Activated CD8-positive, alpha-beta memory T cell treated with anti-CD3 and anti-CD28 coated beads for 1 hour (primary cell): ENCODE measurements at places on chromosomes 5 and 9.

DNA sequence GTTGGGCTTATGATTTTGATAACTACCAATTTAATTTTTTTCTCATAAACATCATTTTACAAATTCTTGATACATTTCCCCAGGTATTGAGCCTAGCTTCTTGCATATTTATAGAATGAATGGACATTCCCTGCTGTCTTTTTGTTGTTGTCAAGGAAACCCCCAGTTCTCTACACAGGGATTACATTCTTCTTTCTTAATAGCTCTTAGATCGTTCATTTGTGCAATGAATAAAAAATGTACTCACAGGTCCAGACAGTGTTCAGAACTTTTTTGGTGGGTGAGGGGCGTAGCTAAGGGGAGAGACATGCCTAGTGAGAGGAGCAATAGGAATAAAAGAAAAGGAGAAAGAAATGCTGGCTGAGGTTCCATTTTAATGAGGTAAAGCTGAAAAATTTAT lies 58.6 kb downstream of the VCAN start:
- no peak for DNase-seq

DNA sequence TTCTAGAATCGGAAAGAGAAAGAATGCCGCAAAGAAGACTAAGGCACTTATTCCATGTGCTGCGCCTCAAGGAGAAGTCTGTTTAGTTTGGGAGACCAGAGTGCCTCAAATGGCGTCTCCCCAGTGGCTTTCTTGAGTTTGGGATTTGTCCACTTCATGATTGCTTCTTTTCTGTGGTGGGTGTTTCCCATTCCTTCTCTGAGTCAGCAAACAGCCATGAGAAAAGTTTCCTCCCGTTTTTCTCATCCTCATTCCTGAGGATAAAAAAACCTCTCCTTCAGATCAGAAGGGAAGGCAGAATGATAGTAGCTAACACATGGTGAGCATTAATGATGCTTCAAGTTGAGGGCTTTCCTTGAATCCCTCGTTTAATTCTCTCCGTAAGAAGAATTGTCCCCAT lies 275.9 kb upstream of the WWC1 start:
- DNase-seq: no peak

- DNase-seq: no peak
Measured at GRCh38 chr5:179257176-179257682, 88.0 kb downstream of the ADAMTS2 start.

DNA sequence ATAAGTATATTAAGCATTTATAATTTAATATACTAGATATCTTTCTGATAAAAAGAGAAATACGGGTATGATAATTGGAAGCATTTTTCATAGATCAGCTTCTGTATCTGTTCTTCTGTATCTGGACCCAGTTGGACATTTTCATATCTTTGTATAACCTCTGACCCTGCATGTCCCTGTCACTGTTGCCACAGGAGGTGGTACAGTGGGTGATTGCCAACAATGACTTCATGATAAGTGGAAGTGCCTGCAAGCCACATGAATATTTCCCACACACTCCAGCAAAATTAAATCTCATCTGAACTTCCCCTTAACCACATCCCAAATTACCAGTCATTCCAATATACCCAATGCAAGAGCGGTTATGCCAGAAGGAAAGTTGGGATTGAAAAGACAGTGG lies 376.4 kb downstream of the ARRDC3 start:
- no peak for DNase-seq

DNA sequence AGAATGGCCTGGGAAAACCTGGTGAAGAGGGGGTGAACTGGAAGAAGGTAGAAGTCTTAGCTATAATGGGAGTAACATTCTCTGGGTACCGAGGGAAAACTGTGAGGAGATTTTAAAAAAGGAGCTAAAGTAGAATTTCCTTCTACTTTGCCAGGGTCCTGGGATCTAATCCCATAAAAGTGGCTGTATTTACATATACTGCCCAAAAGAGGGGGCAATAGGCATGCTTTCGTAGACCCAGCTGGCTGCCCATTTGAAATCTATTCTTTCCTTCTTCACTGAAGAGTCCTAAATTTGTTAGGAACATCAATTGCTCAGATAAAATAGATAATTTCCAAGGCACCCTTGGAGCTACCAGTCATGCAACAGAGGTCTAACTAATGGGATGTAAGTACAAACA lies 159.2 kb downstream of the CDC42SE2 start:
- no peak for DNase-seq

GRCh38 chr9:135273008-135273407 lies 185.5 kb downstream of the OLFM1 start:
- DNase-seq: no peak
